ENCODE measurements at places on chromosomes 3 and 15.
A peak's percentile ranks its signal among the peaks of the same experiment; 100 is the strongest.

- no peak for DNase-seq
Measured at GRCh38 chr3:64830681-64831080, 142.9 kb upstream of the ADAMTS9 start.

DNA sequence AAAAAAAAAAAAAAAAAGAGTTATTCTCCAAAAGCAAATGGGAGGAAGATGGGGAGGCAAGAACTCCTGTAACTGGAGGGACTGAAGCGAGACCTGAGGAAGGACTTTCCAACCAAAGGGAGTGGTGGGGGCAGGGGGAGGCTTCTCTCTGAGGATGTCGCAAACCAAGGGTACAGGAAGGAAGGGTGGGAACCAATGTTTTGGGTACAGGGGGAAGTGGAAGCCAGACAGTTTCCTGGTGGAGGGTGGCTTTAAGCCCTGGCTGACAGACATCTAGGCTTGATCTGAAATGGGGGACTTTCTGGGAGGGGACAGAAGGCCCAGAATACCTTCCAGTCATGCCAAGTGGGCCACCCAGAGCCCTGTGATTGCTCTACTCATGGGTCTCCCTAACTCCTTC lies 27.0 kb downstream of the VIPR1 start:
- no peak for DNase-seq

GRCh38 chr15:59208613-59209249 lies 2.1 kb downstream of the LDHAL6B start:
- no peak for DNase-seq

DNA sequence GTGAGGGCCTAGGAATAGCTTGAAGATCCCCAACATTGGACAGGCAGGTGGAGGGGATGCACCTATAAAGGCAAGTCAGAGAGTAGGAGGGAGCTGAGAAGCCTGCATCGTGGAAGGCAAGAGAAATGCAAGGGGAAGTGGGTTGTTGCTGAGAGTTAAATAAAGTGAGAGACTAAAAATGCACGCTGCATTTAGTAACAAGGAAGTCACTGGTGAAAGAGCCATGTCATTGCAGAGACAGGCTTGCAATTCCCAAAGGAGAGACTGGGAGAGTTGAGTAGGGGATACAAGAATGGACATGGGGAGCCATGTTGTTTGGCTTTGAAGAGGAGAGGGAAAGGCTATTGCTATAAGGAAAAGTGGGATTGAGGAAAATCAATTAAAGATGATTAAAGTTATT lies 77.0 kb upstream of the HEG1 start:
- DNase-seq, result no peak

DNA sequence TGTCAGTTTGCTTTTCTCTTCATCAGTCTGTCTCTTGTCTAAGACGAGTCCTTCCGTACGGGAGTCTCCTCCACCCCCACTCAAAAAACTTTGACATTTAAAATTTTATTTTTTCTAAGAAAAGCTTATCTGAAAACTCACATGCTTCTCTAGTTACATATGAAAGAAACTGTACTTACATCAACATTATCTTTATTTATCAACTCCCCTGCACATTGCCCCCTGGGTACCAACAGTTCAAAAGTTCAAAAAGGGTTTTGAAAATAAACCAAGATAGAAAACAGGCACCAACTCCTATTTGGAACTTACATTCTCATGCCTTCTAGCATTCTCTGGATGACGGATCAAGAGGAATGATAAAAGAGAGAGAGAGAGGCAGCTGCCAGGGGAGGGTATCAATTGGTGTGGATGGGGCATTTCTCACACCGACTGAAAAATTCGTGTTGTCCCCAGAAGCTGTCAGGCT lies 182.5 kb downstream of the FOXP1 start:
- no peak for DNase-seq

DNA sequence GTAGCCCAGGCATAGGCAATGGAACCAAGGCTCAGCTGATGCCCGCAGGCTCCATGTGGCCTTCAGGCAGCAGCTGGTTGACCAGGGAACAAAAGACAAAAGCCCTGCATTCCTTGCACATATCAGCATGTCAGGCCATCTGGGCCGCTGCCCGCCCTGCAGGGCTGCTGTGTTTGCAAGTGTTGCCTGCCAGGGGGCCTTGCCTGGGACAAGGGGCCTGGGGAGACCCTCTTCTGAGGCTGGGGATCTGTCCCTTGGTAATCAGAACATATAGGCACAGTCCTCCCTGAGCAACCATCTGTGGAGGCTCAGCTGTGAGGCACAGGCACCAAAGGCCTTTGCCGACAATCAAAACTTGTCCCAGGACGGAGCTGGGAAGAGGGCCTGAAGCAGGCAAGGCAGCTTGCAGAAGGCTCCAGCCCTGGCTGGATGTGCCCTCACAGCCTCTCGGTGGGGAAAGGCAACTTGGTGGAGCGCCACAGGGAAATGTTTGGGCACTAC lies 138.2 kb downstream of the TPRA1 start:
- DNase-seq, result no peak

- peak; percentile 77 for DNase-seq
Measured at GRCh38 chr15:52019394-52020220, 588 bp downstream of the MAPK6 start.

- no peak for DNase-seq
Measured at GRCh38 chr15:83904107-83905040, 250.5 kb downstream of the ADAMTSL3 start.

GRCh38 chr3:2823031-2823430 lies 287.1 kb downstream of the IL5RA start:
- DNase-seq, result no peak

DNA sequence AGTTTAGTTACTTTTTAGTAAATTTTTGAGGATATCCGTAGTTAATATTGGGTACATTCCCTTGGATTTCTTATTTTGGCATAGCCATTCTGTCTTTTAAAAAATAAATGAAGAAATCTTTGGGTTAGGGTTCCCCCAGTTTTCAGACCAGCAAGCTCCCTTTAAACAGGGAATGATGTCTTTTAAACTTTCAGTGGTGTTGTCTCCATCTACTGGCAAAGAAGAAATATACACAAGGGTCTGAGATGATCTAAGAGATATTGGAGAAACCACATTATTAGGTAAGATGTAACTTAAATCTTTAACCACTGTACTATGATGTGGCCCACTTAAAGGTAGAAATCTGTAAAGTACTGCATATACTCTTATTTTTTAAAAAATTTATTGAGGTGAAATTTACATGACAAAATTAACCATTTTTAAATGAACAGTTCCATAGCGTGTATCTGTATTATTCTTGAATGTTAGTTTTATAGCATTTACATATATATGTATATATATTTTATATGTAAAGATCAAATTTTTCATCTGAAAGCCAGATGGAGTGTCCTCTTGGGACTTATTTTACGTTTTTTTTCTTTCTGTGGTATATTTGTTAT lies 35.1 kb upstream of the EIF3J start:
- no peak for DNase-seq

DNA sequence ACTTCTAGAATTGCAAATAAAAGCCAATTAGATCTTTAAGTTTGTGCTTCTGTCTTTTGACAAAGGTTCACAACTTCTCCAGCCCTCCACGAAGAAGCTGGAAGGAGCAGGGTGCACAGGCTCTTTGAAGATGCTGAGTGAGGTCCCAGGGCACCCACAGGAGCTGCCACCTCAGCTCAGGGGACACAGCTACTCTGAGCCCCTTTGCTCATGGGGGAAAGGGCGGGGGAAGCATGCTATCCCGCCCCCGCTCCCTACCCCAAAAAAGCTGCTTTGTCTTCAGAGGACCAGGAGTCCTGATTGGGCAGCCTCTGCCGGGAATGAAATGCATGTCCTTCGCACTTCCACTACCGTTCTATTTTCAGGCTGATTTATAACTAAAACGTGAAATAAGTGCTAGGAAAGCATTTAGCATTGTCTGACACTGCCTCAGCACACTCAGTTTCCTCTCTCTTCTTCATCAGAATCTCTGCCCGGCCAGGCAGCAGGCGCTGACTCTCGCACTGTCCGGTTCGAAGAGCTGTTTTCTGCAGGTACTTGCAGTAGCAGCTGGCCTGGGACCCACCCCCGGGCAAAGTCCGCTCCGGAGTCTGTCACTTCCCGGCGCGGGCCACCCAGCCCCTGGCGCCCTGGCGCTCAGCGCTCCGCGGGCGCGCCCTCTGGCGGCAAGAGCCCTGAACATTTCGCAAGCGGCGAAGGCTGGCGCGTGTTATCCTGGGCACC lies 45.5 kb upstream of the KLHL25 start:
- DNase-seq, result peak; percentile 56

DNA sequence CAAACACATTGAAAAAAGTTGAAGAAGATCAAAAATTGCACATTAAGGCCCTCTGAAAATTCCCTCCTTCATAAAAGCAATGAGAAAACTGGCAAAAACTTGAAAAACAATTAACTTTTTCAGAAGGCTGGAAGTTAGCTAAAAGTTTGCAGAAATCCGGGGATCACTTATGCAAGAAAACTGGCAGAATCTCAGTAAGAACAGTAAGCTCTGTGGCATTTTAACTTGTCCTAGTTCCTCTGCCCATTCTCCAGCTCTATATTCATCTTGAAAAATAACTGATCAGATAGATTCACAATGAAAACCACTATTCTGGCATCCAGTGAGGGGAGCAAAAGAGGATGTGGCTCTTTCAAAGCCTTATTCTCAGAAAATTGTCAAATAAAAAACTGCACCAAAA lies 566.8 kb downstream of the NTRK3 start:
- no peak for DNase-seq

DNA sequence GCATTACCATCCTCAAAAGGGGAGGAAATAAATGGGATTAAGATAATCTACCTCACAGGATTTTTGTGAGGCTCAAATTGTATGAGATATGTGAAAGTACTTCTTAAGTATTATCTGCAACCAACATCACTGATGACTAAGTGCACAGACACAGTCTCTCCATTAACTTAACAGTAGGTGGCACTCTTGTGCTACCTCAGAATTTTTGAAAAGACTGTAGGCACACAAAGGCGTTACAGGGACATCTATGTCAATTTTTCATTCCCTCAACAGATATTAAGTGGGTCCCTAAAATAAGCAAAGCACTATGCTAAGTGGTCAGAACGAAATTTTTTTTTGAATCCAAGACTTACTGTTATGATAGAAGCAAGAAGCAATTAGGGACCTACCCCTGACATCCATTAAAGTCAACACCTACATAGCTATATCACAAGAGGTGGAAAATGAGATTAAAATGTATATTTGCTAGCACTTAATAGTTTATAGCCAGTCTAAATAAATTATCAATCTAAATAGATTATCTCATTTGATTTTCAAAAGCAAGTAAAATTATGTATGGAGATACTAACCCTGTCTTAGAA lies 52.9 kb downstream of the RYK start:
- DNase-seq, result no peak

DNA sequence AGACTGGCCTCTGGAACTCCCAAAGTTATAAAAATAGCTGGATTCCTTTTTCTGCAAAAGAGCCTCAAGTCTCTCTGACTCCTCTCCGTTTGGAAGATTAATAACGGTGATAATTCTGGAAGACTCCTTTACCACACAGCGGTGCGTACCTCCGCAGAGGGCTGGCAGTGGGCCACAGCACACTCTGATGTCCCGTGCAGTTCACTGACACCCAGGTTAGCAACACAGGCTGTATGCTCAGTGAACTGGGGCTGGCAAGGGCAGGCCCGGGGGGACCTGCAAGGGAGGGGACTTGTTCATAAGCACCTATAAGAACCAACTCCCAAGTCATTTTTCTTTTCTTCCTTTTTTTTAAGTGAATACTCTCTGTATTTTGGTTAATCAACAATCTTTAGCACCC lies 120.3 kb upstream of the TJP1 start:
- no peak for DNase-seq

DNA sequence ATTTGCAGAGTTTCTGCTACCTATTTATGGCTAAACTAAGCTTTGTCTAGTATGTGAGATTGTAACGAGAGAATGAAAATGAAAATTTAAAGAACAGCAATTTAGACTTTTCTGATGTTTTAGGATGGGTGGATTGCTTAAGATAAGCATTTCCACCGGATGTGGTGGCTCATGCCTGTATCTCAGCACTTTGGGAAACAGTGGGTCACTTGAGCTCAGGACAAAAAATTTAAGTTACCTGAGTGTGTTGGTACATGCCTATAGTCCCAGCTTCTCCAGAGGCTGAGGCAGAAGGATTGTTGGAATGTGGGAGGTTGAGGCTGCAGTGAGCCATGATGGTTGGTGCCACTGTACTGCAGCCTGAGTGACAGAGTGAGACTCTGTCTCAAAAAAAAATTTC lies 3.3 kb downstream of the PPP4R2 start:
- DNase-seq, result no peak

GRCh38 chr15:62307551-62307950 lies 142.5 kb upstream of the C2CD4B start:
- DNase-seq, result peak; percentile 47

DNA sequence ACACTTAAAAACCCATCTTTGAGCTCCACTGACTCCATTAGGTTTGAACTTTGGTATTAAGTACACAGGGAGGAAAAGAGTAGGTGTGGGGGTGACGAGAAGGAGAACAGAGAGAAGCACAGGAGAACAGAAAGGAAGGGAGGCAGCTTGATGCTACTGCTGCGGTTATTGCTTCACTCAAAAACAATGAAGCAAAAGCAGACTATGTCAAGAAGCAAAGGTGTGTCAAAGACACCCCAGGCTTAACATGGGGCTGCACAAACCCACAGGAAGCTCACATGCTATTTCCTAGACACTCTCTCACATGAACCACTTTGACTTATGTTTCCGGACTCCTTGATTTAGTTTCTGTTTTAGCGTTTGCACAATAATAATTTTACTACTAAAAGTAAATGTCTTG lies 961.0 kb upstream of the CFAP20DC start:
- no peak for DNase-seq

DNA sequence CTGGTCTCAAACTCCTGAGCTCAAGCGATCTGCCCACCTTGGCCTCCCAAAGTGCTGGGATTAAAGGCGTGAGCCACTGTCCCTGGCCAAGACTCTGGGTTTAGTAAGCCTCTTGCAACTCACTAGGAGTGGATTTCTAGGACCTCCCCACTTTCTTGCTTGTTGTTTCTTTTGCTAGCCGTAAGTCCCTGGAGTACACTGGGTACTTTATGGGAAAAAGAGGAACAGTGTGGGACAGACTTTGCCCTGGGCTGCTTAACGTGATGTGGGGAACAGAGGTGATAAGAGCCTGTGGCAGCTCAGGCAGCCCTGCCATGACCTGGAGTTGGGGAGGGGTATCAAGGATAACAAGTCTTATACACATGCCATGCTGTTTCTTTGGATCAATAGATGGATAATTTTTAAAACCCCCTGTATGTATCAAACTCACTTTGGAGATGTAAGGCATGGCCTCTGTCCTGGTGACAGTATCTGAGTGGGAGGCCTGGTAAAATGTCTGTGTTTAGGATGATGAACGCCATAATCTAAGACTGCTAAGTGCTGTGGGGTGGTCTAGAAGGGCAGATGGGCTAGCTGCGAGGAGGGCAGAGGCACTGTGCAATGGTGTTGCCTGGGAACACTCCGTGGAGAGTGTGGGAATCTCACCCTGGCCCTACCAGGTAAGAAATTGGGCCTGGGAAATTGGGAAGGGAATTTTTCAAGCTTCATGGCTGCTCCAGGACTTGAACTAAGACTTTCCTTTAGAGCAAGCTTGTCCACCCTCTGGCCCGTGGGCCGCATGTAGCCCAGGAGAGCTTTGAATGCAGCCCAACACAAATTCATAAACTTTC lies 54.8 kb downstream of the SMAD3 start:
- no peak for DNase-seq

GRCh38 chr3:72538070-72538745 lies 310.0 kb downstream of the SHQ1 start:
- DNase-seq, result no peak

GRCh38 chr3:171001957-171002694 lies 24.4 kb downstream of the SLC2A2 start:
- peak; percentile 36 for DNase-seq

Measured in HS-27A (cell line).